NCI-H2227 treated with DMSO at 0.1 percent for 48 hours (cell line): ENCODE measurements at places on chromosomes 13 and 19.
A peak's percentile ranks its signal among the peaks of the same experiment; 100 is the strongest.

- no peak for DNase-seq
Measured at GRCh38 chr13:46536341-46536740, 16.6 kb upstream of the LRCH1 start.

- DNase-seq: peak; percentile 80
Measured at GRCh38 chr13:26909477-26909876, 148.9 kb upstream of the GPR12 start.

DNA sequence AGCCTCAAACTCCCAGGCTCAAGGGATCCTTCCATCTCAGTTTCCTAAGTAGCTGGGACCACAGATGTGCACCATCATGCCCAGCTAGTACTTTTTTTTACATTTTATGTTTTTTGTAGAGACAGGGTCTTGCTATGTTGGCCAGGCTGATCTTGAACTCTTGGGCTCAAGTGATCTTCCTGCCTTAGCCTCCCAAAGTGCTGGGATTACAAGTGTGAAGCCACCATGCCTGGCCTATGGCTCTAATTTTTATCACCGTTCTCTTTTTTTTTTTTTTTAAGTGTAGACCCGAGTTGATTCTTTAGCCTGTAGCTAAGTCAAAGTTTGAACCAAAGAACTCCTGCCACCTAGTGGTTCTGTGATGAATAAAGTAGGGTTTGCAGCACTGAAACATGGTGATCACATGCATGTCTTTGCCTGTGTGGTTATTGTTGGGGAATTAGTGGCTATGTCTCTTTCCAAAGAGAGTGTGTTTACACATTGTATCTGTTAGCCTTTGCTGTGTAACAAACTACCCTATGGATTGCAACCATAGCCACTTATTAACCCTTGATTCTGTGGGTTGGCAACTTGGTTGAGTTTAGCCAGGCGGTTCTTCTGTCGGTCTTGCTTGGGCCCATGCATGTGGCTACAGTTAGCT is 11.6 kb downstream of the NFILZ start:
- DNase-seq: no peak

DNA sequence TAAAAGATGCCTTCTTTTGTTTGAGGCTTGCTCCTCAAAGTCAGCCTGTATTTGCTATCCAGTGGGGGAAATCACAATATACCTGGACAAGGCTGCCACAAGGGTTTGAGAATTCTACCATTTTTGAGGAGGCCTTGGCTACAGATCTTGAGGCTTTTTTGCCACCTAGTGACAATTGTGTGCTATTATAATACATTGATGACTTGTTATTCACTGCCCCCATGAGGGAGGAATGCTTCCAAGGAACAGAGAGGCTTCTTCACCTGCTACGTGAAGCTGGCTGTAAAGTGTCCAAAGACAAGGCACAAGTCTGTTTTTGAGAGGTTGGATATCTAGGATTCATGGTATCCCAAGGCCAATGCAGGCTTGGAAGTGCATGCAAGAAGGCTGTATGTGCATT is 72.5 kb downstream of the ZNF708 start:
- no peak for DNase-seq

GRCh38 chr19:19468424-19469050 is 46.8 kb downstream of the TSSK6 start:
- no peak for DNase-seq

- no peak for DNase-seq
Measured at GRCh38 chr13:110575322-110576069, 14.0 kb upstream of the RAB20 start.

GRCh38 chr13:31870511-31870910 is 131.2 kb downstream of the RXFP2 start:
- DNase-seq: no peak

GRCh38 chr19:52662631-52663030 is 24.5 kb upstream of the ZNF83 start:
- no peak for DNase-seq

- no peak for DNase-seq
Measured at GRCh38 chr19:10114651-10115391, 3.3 kb downstream of the P2RY11 start.

DNA sequence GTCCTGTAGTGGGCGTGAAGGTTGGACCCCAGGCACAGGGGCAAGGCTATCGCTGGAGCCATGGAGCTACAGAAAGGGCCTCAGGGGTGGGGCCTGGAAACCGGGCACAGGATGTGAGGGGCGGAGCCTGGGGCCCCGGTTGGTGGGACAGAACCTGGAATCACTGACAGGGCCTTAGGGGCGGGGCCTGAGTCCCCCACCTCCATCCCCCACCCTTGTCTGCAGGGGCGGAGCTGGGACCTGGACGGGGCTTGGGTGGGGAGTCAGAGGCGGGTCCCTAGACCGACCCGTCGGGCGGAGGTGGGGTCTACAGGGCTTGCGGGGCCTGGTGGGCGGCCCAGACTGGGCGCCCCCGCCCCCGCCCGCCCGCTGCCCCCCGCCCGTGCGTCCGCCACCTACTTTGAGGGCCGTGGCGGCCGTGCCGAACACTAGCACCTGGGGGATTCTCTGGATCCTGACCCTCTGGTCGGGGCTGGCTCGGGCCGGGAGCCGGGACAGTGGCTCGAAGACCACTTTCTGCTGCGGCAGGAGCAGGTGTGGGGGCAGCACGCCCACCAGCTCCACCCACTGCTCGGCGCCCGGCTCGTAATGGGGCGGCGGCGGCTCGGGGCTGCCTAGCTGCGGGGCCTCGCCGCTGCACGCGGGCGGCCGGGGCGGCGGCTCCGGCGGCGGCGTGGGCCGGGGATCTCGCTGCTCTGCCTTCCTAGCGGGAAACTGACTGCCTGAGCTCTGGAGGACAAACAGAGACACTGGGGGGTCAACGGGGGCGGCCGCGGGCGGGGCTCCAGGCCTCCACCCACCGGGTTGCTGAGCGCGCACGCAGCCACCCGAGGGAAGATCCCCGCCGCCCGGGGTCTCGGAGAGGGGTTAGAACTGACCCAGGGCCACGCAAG is 26.3 kb downstream of the DCAF15 start:
- no peak for DNase-seq

DNA sequence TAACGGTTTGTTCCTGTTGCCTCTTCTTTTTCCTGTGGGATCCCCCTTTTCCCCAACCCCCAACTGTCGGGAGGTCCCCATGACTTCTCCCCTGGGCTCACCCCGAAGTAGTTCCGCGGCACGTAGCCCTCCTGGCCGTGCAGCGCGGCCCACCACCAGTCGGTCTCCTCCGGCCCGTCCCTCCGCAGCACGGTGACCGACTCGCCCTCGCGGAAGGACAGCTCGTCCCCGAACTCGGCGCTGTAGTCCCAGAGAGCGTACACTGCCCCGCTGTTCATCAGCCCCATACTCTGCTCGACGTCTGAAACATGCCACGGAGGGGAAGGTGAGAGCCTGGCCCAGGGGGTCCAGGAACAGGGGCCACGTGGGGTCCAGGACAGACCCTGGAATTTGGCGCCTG is 12.1 kb upstream of the ERCC2 start:
- DNase-seq: no peak

DNA sequence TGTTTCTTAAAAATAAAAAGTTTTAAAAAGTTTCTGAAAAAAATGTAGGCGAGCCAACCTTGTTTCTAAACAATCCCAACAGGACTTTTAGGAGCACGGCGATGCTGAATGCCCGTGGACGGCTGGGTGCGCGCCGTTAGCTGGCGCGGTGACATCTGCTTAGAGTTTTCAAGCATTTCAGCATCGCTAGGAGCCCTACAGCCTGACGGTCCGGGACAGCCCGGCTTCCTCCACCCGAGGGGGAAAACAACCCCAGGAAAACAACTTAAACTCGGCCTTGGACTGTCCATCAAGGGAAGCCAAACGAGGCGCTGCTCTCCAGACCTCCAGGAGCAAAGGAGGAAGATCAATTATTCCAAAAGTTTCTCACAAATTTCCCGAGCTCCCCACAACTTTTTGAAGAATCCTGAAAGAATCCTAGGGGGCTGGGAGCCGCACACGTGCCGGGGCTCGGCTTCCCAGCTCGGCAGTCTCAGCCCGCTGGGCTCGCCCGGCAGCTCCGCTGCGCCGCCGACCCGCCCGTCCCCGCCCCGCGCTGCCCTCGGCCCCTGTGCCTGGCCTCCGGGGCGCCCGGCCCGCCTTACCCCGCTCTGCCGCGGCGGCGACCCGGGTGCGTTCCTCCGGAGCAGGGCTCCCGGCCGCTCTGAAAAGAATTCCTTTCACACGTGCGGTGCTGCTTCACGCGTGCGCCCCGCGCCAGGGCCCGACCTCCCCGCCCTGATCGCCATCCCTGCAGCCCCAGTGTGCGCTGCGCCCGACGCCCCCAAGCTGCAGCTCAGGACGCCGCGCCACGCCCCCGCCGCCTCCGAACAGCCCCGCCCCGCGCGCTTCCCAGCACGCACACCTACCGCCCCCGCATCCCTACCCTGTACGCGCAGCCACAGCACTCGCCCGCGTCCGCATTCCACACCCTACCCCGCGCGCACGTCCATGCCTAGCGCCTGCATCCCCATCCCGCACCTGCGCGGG is at the start of gene GJA3:
Gene GJA3 (minus strand): TSS at position 747 of the 969 bp plus-strand sequence. CDS start 17,764 bp downstream, outside the sequence.
- no peak for DNase-seq

DNA sequence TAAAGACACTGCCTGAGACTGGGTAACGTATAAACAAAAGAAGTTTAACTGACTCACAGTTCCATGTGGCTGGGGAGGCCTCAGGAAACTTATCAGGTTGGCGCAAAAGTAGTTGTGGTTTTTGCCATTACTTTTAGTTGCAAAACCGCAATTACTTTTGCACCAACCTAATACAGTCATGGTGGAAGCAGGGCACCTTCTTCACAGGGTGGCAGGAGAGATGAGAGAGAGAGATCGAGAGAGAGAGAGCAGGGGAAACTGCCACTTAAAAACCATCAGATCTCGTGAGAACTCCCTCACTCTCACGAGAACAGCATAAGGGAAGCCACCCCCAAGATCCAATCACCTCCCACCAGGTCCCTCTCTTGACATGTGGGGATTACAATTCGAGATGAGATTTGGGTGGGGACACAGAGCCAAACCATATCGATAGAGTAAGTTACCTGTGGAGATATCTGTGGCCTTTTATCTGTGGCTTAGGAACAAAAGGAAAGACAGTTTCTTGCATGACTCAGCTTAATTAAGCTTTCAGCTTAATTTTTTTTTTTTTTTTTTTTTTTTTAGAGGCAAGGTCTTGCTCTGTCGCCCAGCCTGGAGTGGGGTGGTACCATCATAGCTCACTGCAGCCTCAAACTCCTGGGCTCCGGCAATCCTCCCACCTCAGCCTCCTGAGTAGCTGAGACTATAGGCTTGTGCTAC is 7.6 kb upstream of the CABP5 start:
- no peak for DNase-seq

DNA sequence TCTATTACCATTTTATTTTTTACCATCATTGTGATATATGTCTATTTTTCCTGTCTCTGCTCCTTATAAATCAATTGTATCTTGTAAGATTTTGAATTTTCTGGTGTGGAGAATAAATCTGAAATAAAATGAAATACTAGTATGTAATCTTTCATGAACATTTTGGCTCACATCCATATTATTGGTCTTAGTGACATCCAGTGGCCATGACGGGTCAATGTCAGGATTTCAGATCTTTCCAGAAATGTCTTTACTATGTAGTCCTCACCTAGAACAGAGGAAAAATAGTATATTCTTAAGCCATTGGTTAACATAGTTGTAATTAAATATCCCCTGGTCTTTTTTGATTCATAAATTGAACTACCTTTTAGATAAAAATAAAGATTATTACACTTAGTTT is 109.8 kb upstream of the GPC6 start:
- DNase-seq: no peak

- no peak for DNase-seq
Measured at GRCh38 chr13:75521956-75522355, 15.7 kb downstream of the COMMD6 start.
